ENCODE measurements at places on chromosomes 6 and 20.

GRCh38 chr6:21749754-21750153 lies 156.2 kb downstream of the SOX4 start:
- no peak for DNase-seq

DNA sequence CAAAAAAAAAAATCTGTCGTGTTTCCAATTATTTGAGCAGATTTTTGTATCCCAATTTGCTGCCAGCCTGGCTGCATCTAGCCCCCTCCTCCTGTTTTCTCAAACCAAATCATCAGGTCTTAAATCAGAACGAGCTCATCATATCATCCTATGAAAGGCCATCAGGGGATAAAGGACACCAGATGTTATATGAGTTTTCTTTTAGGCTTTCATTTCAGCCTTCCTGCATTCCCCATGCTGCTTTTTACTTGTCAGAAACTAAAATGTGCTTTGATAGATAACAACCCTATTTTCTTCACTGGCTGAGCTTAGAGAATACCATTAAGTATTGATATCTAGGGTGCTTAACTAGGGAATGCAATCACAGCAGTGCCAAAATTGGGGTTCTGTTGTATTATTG lies 968.4 kb upstream of the SLC35B3 start:
- DNase-seq, result no peak

- no peak for DNase-seq
Observed at GRCh38 chr6:29200767-29201662, 30.3 kb downstream of the OR2J2 start.

GRCh38 chr6:130982135-130982534 lies 80.9 kb downstream of the EPB41L2 start:
- DNase-seq, result no peak

- no peak for DNase-seq
Observed at GRCh38 chr6:28336284-28337120, 554 bp upstream of the ZSCAN31 start.

All from stimulated activated CD8-positive, alpha-beta memory T cell treated with anti-CD3 and anti-CD28 coated beads, Interleukin-4, amount 100 ng/mL, for 4 hours (primary cell).